ENCODE measurements at places on chromosomes 4 and X.

- DNase-seq = no peak
Observed at GRCh38 chr4:25861951-25862410, 807 bp downstream of the SEL1L3 start.

GRCh38 chrX:129784371-129784770 lies 4.6 kb downstream of the SASH3 start:
- no peak for DNase-seq

- no peak for DNase-seq
Observed at GRCh38 chrX:12903646-12904045, 2.8 kb upstream of the TLR8 start.

GRCh38 chrX:47197526-47197925 lies 3.9 kb downstream of the UBA1 start:
- DNase-seq = no peak

GRCh38 chrX:139382529-139382928 lies 148.0 kb upstream of the F9 start:
- DNase-seq = peak; percentile 3
